CD4-positive, alpha-beta T cell treated with Interleukin-15 for 4 hours (primary cell): ENCODE measurements at places on chromosomes 11 and 22.

- DNase-seq, result no peak
These were observed 173.9 kb downstream of the DDX10 start for GRCh38 chr11:108838792-108839105.

- peak; percentile 54 for DNase-seq
These were observed 1.4 kb downstream of the PCSK7 start for GRCh38 chr11:117230286-117230961.

GRCh38 chr11:122634501-122634900, 21.0 kb upstream of the UBASH3B start:
- DNase-seq, result no peak

- no peak for DNase-seq
These were observed 401.0 kb downstream of the TBC1D22A start for GRCh38 chr22:47163481-47163855.

DNA sequence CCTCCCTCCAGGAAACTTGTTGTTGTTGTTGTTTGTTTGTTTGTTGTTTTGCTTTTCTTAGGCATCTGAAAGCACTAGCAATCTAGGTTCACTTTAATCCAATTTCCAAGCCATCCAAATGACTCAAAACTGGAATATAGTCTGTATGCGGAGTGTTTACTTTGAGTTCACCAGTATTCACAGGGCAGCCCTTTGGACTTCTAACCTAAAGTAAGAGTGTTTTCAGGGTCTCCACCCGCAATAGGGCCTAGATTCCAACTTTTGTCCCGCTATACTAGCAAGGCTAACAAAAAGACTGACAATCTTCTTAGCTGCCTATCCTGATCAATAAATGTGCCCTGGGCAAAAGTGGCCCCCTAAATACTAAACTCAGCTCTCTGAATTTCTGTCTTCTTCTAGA, 13.6 kb downstream of the PGM2L1 start:
- no peak for DNase-seq

GRCh38 chr22:19060356-19061009, 61.7 kb downstream of the DGCR2 start:
- no peak for DNase-seq

GRCh38 chr11:102188488-102188887, 78.2 kb downstream of the YAP1 start:
- DNase-seq, result no peak

- DNase-seq, result no peak
These were observed 881.3 kb downstream of the KCNA4 start for GRCh38 chr11:29135504-29135903.

DNA sequence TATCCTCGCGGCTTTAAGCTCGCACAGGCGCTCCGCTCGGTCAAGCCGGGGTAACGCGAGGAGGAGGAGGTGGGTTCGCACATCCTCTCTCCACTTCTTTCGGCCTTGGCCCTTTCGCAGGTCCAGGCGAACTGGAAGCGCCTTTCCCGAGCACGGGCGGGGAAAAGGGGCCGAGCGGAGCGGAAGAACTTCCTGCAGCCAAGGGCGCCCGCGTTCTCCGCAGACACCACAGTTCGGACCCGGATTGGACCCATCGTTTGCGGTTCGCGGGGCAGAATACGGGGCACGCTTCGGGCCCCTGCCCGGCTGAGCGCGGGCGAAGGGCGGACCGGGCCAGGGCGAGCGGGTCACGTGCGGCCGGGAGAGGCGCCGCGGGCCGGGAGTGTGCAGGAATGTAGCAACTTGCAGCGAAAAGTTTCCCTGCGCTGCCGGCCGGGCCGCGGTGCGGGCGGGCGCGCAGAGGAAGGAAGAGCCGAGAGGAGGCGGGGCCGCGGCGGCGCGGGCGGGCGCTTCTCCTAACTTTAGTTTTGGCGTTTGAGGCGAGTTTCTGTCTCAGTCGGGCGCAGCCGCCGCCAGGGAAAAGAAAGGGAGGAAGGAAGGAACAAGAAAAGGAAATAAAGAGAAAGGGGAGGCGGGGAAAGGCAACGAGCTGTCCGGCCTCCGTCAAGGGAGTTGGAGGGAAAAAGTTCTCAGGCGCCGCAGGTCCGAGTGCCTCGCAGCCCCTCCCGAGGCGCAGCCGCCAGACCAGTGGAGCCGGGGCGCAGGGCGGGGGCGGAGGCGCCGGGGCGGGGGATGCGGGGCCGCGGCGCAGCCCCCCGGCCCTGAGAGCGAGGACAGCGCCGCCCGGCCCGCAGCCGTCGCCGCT, at the start of gene YAP1:
Gene YAP1 (plus strand): TSS at position 552 of the 865 bp plus-strand sequence. CDS start 402 bp downstream, outside the sequence.
- DNase-seq, result peak; percentile 49

DNA sequence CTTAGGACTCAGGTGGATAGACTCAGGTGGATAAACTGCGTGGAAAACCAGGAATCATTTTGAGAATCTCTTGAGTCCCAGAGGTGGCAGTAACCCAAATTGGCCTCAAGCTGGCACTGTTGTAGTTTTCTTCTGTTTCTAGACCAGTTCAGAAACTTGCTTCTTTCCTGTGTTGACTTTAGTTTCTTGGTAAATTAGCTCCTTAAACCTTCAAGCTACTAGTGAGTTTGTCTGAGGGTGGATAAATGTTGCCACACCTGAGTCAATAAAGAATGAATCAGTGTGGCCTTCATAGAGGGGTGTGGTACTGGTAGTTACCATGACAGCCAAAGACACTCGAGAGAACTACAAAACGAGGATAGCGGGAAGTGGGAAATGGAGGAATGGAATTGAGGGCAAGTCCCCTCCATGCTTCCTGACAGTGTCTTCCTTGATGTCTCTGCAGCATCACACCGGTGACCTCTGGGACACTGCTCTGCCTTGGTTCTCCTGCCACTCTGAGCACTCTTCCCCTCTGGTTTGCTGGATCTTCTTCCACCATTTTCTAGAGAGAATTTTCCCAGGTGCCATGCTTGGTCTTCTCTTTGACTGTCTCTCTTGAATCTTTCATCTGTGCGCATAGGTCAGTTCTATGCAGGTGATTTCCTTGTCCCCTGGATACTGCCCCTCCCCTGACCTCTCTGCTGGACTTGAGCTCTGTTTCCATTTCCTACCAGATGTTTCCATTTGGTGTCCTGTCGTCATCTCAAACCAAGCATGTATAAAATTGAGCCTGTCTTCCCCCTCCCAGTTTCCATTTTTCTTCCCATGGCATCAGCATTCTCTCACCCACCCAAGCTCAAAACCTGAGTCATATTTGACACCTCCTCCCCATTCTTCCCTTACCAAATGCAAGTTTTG, 7.2 kb downstream of the POLD4 start:
- DNase-seq, result peak; percentile 65

DNA sequence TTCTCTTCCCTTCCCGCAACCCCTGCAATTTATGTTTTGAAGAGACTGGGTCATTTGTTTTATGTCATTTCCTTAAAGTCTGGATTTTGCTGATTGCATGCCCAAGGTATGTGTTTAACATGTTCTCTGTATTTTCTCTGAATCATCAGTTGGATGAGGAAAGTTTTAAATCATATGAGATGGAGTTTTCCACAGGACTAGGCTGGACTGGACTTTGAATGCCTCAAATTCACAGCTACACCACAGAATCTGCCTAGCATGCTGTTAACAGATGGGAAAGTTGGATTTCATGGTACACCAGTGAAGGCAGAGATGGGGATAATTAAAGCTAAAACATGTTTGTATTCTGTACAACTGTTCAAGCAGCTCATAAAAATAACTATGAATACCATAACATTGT, 62.6 kb downstream of the CWC15 start:
- no peak for DNase-seq

DNA sequence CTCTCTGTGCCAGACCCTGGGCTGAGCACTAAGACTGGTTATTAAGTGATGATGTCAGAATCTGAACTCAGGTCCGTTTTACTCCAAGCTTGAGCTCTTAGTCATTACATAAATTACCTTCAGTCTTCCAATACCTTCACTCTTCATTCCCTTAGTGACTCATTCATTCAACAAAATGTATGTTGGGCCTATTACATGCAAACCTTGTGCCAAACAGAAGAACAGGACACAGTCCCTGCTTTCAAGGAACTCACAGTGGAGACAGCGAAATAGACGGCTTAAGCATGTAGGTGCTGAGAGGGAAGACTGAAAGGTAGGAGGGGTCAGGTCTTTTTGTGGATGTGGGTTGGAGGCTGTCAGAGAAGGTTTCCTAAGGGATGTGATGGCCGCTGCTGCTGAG, 3.3 kb downstream of the KCTD14 start:
- DNase-seq, result no peak

DNA sequence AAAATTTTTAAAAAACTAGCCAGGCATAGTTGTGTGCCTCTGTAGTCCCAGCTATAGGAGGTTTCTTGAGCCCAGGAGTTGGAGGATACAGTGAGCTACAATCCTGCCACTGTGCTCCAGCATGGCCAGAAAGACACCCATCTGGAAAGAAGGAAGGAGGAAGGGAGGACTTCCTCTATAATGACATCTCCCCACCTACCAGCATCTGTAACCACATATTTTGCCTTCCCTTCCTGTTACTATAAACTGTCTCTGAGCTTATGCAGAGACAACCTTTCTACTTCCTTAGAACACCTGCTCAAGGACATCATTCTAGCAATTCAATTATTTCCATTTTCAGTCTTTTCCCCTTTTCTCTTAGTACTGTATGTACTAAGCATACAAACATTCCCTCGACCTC, 2.2 kb upstream of the NUP160 start:
- no peak for DNase-seq

DNA sequence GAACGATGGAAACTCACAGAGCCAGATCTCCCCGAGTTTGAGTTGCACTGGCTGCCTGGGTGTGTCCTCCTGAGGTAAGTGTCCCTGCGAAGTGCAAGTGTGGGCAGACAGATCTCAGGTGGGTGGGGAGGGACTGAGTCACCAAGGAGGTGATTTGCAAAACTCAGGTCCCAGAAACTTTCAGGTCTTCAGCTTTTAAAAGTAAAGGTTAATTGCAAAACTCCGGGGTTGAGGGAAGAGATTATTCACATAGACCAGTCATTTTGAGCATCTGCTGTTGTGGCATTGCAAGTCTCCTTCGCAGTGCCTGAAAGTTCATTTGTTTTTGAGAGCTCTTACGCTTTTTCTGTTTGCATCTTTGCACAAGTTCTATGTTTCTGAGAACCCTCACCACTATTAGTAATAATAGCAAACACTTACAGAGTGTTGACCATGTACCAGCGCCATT, 7.1 kb downstream of the CD44 start:
- DNase-seq, result peak; percentile 84

DNA sequence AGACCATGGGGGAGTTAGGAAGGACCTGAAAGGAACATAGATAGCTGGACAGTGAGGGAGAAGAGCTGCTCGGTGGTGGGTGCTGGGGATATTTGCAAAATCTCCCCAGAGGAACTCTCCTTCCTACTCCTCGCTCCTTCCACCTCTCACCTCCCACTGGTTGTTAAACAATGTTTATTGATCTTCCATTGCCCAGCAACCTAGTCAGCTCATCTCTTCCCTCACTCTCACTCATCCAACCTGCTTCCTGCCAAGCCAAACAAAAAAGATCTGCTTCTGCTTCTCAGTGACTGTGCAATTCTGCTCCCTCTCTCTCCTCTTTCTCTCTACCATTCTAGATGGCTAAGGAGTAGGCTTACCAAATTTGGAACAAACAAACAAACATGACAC, 115.0 kb downstream of the SLC1A2 start:
- DNase-seq, result no peak

DNA sequence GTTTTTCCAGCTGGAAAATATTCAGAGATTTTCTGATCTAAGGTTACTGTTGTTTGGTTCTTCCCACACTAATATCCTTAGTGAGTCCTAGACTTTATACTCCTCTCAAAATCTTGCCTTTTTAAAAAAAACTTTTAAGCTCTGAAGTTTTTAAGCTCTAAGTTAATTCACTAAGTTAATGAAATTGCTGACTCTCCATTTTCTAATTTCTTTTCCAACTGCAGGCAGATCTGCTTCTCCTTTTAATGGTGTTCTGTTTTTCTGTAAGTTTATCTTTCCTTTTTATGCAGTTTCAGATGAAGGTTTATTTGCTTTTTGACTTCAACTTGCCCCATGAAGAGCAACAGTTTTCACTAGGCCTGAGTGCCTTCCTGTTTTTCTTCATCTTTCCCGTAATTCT, 125.8 kb upstream of the ARHGAP42 start:
- no peak for DNase-seq

DNA sequence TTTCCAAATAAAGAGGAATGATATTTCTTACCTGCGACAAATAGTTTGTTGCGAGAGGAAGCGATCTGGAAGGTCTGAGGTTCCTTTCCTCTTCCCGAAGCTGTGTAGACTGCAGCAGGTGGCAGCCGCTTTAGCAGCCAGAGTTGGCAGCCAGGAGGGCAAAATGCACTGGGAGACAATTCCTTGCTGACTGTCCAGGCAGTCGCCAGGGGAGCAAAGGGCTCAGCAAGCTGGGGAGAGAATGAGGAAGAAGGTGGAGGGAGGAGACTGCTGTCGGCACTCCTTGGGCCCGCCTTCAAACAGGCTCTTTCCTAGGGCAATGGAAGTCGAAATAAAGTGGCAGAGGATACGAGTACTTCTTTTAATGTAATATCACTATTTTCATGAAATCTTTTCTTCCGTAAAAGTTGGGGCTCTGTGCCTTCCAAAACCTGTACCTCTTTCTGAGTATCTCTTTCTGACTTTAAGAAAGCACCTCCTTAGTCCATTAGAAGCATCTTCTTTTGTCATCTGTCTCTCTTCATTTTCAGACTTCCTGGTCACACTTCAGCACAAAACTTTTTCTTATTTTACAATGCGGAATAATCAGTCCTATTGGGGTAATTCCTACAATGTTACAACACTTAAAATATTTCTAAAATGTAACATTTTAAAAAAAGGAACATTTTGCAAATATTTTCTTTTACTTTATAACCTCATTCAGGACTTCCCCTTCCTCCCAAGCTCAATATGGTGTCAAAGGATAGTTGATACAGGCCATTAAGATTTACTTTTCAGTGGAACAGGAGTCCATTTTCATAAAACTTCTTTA, at the start of gene IL18:
Gene IL18 (minus strand): TSS at position 220 of the 811 bp plus-strand sequence. CDS start 9,041 bp downstream, outside the sequence.
- no peak for DNase-seq
